ENCODE measurements at places on chromosomes 4 and X.

DNA sequence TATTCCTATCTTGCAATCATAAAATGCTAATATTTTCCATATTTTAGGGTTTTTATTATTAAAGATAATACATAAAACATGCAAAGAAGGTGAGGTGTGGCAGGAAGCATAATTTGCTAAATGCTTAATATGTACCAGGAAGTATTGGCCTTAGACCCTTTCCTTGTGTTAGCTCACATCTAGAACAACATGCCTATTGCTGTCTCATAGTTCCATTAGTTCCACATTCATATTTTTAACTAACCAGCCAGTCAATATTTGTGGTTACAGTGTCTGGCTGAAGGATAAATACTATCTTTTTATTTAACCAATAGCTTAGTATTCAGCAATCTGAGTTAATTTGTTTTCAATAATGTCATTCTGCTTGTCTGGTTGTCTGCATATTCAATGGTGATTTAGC lies 432.6 kb downstream of the INPP4B start:
- no peak for DNase-seq

GRCh38 chr4:62899646-62900364 lies 1509.4 kb downstream of the TECRL start:
- DNase-seq, result no peak

DNA sequence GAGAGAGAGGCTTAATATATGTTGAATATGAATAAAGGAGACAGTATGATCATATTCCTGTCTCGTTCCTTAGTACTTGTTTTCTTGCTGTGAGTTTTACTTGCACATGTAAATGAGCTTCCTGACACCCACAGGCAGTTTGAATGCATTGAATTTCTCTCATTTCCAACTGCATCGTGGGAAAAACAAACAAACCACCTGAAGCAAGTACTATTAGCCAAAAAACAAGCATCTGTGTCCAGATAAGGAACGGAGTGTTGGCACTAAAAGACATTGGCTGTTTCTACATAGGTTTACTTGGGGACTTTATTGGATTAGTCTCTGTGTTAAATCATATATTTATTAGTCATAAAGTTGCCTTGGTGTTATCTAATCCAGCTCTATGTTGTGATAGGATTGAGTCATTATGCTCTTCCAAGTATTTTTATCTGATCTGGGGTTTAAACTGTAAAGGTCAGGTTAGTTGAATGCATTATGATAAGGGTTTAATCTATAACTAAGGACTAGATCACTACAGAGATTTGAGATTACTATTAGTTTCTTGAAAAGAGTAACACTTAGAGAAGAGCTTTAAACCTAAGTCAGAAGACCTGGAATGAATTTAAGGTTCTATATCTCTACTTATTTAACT lies 339.0 kb upstream of the SPANXN4 start:
- DNase-seq, result no peak

DNA sequence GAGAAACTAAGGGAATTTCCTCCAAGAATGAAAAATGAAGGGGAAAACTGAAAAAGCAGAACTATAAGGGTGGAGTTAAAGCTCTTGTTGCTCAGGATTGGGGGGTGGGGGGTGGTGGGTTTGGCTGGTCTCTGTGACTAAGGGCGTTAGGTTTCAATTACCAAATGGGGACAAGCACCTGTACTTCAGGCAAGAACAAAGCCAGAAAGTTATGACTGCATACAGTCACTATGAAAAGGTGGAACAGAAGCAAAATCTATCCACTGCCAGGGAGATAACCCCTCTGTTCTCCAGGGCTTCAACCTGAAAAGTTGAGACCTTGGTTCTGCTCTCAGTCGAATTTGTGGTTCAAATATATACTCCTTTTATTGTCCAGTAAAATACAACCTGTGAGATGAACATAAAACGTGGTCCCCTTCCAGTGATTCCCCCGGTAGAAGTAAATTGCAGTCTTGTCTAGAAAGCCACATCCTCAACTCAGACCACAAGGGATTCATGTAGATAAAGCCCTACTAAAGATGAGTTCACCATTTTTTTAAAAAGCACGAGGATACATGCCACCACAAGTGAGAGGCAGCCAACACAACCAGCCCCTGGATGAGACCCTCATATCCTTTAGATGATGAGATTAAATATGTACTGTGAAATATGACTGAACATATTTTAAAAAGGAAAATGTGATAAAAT lies 257.1 kb upstream of the RPS6KA3 start:
- DNase-seq, result no peak

- DNase-seq, result no peak
These were observed 143.5 kb upstream of the GALNT7 start for GRCh38 chr4:173025131-173025530.

DNA sequence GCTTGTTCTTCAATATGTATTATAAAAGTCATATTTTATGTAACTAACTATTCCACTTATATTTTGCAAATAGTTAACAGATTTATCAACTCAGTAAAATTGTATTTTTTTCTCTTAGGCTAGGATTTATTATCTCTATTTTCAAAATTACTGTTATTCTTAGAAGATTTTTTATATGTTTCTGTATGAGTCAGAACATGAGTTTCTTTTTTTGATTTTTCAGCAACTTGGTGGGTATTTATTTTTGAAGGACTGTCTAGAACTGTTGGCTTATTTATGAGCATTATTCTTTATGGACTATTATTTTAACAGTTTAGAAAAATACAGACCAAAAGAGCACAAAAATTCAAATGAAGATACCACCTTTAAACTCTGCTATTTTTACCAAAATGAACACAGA lies 6.8 kb downstream of the AIMP1 start:
- DNase-seq, result no peak

- no peak for DNase-seq
These were observed 122.8 kb downstream of the SLC10A7 start for GRCh38 chr4:146398896-146399445.

GRCh38 chr4:13430834-13431568 lies 53.1 kb downstream of the RAB28 start:
- no peak for DNase-seq

- no peak for DNase-seq
These were observed 55.1 kb downstream of the RS1 start for GRCh38 chrX:18616688-18617406.

DNA sequence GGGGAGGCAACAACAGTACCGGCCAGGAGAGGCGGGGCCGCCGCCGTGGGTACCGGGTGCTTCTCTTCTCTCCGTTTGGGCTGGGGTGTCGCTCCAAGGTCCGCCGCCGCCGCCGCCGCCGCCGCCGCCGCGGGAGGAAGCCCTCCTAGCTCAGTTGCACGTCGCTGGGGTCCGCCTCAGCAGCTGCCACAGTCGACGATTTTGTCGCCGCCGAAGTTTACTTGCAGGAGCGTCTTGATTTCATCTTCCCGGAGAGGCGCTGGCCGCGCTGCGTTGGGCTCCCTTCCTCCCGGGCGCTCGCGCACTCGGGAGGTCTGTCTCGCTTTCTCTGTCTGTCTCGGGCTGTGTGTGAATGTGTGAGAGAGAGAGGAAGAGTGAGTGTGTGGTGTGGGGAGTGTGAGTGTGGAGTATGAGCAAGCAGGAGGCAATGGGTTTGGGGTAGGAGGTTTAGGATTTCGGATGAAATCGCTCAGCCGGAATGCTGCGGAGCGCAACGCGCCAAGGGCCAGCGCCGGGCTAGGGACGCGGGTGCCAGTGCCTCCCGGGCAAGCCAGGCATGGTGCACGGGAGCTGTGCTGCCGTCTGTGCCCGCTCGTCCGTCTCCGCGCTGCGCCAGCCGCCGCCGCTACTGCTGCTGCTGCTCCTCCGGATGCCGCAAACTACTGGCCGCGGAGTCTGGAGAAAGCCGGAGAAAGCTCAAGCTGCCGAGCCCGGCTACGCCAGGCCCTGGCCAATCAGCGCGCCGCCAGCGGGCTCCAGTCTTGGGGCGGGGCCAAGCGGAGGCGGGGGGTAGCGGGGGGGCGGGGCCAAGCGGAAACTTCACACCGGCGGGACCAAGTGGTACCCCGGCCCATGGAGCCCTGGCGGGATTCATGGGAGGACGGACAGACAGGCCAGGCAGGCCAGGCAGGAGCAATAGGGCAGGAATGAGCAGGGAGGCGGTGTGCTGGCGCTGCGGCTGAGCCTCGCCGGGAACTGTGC lies at the start of gene PCDH19:
Gene PCDH19 (minus strand): TSS at position 664 of the 981 bp plus-strand sequence. CDS start 1,676 bp downstream, outside the sequence.
- DNase-seq, result no peak

- DNase-seq, result no peak
These were observed 28.0 kb downstream of the TACC3 start for GRCh38 chr4:1749370-1749769.

GRCh38 chr4:6321361-6321760 lies 51.7 kb downstream of the WFS1 start:
- no peak for DNase-seq

GRCh38 chr4:39036172-39036571 lies 4.0 kb upstream of the TMEM156 start:
- DNase-seq, result no peak

DNA sequence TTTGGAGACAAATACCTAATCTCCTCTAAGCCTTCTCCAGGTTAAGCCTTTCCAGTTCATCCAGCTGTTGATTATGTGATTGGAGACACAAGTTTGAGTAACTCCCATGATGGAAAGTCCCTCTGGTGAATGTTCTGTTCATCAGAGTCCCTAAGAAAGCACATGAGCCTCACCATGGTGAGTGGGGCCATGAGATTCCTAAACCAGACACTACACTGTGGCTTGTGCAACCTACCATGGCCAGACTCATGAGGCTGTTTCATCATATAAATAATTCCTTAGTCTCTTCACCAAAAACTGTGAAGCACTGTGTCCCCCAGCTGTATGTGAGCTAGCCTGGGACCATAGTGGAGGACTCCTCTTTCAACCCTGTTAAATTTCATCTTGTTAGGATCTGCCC lies 14.4 kb downstream of the PKD2 start:
- DNase-seq, result no peak

DNA sequence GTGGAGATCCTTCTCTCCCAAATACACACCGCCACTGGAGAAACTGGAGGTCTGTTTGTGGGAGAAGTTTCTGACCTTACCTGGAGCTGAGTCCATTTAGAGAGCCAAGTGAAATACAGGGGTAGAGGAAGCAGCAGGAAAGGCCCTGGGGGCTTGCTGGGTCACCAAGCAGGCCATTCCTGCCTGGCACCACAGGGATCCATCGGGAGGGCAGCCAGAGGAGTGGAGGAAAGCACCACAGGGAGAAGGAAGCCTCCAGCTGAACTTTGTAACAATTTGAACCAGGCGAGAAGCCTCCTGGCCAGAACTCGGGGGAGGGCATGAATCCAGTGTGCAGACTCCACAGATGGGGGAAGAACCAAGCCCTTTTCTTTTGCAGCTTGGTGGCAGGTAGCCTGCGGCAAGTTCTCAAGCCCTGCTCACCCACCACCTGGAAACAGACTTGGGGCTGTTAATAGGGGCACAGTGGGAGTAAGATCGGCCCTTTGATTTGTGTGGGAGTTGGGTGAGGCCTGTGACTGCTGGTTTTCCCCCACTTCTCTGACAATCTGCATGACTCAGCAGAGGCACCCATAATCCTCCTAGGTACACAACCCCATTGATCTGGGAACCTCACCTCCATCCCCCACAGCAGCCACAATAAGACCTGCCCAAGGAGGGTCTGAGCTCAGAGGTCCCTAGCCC lies 94.6 kb downstream of the IRS4 start:
- no peak for DNase-seq

GRCh38 chrX:131901546-131901945 lies 121.6 kb upstream of the STK26 start:
- no peak for DNase-seq

DNA sequence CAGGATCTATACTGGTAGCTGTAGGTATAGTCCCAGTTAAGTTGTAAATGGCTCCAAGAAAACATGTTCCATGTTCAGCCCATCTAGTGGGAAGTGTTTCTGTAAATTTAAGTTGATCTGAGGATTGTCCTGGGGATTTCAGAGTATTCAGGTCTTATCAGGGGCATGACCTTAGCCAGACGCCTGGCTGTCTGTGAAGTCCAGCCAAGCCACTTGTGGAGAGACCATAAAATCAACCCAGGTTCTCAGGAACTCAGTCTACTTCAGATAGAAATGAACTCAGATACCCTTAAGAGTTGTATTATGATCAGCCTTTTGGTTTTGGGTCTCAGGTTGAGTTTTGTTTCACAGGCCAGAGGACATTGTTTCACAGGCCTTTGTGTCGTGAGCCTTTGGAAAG lies 95.9 kb downstream of the EGF start:
- DNase-seq, result no peak

DNA sequence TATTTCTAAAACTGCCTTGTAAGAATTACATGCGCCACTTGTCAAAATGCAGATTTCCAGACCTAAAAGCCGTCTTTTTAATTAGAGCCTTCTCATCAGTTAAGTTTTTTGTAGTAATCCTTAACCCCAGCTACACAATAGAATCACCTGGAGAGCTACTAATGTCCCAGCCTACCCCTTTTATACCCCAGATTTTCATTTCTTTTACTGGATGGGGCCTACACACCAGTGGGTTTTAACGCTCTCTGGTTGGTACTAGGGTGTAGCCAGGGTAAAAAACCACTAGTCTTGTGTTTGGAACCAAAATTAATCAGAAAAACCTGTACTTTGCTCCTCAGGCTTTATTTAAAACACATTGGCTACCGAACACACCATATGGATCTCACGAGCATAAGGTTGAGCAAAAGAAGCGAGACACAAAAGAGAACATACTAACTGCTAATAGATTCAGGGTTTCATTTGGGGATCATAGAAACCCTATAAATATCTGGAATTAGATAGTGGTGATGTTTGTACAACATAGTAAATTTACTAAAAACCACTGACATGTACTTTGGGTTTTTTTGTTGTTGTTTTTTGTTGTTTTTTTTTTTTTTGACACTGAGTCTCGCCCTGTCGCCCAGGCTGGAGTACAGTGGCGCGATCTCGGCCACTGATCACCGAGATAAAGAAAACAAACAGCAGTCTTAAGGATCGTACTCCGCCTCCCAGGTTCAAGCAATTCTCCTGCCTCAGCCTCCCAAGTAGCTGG lies 30.6 kb downstream of the BBS12 start:
- DNase-seq, result no peak

- DNase-seq, result no peak
These were observed 43.7 kb downstream of the TASL start for GRCh38 chrX:30533835-30534234.

GRCh38 chr4:179007755-179008154 lies 1565.5 kb upstream of the AGA start:
- DNase-seq, result no peak

- no peak for DNase-seq
These were observed 117.9 kb upstream of the VEGFC start for GRCh38 chr4:176910646-176911045.

- DNase-seq, result no peak
These were observed 47.5 kb upstream of the GALNT7 start for GRCh38 chr4:173121076-173121561.

DNA sequence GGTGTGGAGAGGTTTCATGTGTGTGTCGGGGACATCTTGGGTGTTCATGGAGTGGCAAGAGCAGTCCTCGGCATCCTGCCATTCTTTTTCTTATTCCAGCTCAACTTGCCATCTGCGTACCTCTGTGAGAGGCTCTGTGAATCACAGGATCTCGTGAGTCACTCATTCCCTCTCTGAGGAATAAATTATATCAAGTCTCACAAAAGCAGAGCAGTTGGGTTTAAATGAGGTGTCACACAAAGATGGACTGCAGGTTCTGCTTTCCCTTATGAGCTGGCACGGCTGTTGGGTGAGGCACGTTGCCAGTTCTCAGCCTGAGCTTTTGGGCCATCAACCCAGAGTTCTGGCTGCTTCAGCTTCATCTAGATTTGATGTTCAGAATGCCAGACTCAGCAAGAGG lies 6.8 kb upstream of the OCIAD2 start:
- no peak for DNase-seq

- no peak for DNase-seq
These were observed 262.2 kb upstream of the INTU start for GRCh38 chr4:127370604-127371003.

- no peak for DNase-seq
These were observed 216.4 kb upstream of the GYPA start for GRCh38 chr4:144356941-144357381.

- no peak for DNase-seq
These were observed 51.9 kb upstream of the DHRSX start for GRCh38 chrX:2552621-2553201.
